ENCODE measurements at places on chromosomes 1 and 21.

DNA sequence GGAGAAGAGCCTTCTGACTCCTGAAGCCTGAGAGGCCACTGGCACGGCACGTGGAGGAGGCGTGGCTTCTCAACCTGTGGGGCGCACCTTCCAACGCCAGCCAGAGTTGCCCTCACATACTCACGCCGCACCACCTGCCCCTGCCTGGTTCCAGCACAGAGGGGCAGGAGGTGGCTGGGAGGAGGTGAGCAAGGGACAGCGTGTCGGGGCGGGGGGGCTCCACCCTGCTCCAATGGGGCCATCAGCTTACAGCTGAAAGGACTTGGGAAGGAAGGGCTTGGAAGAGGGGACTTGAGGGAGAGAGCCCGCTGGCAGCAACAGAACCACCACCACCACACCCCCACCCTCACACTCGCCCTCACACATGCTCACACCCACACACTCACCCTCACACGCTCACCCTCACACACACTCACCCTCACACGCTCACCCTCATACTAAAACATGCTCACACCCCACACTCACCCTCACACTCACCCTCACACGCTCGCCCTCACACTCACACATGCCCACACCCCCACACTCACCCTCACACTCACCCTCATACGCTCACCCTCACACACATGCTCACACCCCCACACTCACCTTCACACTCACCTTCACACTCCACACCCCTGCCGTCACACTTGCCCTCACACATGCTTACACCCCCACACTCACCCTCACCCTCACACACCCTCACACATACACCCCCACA, 41.6 kb upstream of the EDN2 start:
- no peak for DNase-seq

DNA sequence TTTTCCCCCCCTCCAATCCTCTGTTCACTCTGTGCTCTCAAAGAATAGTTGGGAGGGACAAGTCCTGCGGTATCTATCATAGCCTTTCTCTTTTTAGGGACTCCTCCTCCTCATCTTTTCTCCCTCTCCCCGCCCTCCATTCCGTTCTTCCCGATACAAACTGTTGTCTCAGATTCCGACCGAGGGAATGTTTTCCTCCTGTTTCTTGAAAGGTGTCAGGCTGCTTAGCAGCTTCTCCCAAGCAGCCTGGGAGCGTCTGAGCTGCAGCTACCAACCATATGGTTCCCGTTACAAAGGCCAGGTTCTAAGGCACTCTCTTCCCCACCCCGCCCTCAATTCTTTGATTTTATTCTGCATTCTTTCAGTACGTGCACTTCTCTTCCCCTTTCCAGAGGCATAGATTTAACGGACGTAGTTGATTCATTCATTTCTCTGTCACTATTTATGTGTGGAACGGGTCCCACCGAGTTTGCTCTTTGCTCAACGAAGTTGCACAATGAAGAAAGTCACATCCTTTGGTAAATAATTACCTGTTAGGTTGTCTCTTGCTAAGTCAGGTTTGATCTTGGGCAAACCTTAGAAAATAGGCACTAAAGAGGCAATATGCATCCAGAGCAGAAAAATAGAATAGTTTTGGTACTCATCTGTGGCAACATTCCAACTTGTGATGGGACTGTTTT, 2.8 kb downstream of the ADGRL2 start:
- no peak for DNase-seq

GRCh38 chr1:55320891-55321290, 105.7 kb upstream of the USP24 start:
- DNase-seq, result no peak

DNA sequence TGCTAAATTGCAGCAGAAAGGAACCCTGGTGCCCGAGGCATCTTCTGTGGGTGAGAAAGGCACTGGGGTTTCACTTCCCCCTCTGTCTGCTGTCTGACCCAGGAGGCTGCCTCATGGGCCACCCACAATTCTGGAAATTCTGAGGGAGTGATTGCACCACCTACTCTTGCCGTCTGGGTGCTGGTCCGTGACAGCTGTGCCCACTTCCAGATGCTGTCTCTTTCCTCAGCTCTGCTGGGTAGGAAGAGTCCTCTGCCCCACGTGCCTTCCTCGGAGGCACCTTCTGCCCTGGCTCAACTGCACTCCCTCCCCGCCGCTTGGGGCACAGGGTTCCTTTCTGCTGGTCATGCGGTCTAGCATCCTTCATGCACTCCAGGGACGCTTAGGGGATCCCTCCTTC, 96.3 kb downstream of the ARHGEF10L start:
- no peak for DNase-seq

- no peak for DNase-seq
These were observed 40.6 kb upstream of the GPR153 start for GRCh38 chr1:6301526-6301925.

- DNase-seq, result no peak
These were observed 28.7 kb upstream of the HMGN1 start for GRCh38 chr21:39377444-39378050.

DNA sequence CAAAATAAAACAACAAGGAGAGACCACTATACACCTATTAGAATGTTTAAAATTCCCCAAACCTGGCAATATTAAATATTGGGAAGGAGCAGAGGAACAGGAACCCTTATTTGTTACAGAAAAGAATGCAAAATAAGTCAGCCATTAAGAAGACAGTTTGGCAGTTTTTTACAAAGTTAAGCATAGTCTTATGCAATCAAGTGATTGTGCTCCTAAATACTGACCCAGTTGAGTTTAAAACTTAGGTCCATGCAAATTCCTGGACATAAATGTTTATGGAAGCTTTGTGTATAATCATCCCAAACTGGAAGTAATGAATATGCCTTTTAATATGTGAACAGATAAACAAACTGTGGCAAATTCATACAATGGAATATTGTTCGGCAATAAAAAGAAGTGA, 72.9 kb upstream of the RGS4 start:
- no peak for DNase-seq

DNA sequence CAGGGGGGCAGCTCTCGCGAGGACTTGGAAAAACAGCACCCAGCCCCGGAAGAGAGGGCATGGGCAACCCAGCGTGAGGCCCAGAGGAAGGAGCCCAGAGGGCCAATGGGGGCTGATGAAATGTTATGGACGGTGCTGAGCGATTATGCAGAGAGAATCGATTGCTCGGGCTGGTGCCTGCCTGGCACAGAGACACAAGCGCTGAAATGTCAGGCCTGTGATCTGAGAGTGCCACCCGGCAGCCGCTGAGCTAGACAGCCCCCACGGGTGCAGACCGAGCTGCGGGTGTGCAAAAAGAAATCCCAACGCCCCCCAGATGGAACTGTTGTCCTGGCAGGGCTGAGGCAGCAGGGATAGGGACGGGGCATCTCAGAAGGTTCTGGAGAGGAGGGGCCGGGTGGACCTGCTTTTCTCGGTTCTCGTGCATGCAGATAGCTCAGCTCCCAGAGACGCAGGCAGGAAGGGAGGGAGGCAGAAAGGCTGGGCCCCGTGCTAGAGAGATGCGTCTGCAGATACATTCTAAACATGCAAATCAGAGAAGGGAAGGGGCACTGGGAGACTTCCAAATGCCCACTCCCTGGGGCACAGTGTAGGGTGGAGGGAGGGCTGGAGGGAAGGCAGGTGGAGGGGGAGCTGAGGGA, 41.5 kb downstream of the TAS1R2 start:
- DNase-seq, result no peak

DNA sequence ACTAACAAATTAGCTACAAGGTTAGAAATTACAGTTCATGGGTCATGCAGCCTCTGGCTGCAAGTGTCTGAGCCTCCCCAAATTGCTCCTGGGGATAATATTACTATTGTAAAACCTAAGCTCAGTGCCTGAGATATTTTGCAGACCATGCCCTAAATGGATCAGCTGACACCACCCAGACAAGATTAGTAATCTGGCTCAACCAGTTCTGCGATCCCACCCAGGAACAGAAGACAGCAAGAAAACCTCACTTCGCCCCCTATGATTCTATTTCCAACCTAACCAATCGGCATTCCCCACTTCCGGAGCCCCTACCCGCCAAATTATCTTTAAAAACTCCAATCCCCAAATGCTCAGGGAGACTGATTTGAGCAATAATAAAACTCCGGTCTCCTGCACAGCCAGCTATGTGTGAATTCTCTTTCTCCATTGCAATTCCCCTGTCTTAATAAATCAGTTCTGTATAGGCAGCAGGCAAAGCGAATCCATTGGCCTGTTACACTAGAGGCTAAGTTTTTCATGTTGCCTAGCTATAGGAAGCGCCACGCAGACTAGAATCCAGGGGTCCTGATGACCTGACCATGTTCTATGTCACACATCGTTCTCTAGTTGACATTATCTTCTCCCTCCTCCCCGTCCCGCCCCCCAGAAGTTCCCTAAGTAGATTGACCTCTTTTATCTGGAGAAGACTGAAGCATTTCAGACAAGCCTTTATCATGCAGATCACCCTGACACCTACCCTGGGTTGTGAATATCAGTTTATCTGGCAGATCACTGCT, 22.4 kb upstream of the ZFYVE9 start:
- DNase-seq, result no peak

GRCh38 chr1:20658166-20658915, 2.8 kb downstream of the DDOST start:
- no peak for DNase-seq

DNA sequence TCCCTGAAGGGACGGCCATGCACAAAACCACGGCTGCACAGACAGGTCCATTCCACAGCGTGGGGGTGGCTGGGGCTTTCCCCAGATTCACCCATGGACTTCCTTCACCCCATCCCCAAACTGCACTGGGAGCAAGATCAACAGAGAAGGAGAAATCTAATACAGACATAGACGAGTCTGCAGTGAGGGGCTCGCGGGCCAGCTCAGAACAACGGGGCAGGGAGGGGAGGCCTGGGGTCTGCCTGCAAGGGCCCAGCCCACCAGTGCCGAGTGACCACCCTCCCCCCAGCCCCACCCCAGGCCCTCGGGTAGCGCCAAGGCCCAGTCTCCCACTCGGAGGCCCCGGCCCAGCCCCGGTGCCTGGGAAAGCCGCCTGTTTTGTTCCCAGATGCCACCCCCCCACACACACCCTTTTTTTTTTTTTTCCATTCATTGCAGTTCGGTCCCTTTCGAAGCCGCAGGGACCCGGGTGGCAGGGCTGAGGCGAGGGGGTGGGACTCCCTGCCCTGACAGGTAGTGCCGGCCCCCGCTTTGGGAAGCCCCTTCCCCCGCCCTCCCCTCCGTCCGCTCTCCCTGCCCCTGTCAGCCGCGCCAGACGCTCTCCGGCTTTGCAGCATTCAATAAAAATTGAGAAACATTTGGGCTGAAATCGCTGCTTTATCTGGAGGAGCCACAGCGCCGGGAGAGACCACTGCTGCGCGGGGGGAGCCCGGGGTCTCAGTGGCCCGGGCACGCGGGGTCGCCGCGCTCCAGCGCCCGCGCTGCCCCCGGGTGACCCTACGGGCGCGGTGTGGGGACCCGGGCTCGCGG, 543 bp upstream of the EPHB2 start:
- DNase-seq, result no peak

- DNase-seq, result no peak
These were observed 71.9 kb upstream of the GOLT1A start for GRCh38 chr1:204285436-204286305.

- DNase-seq, result no peak
These were observed 794.2 kb upstream of the ADGRL2 start for GRCh38 chr1:81006502-81006901.

- DNase-seq, result no peak
These were observed 355.0 kb upstream of the DUSP10 start for GRCh38 chr1:222096883-222097282.

GRCh38 chr1:67174716-67175284, 8.5 kb downstream of the IL23R start:
- no peak for DNase-seq

DNA sequence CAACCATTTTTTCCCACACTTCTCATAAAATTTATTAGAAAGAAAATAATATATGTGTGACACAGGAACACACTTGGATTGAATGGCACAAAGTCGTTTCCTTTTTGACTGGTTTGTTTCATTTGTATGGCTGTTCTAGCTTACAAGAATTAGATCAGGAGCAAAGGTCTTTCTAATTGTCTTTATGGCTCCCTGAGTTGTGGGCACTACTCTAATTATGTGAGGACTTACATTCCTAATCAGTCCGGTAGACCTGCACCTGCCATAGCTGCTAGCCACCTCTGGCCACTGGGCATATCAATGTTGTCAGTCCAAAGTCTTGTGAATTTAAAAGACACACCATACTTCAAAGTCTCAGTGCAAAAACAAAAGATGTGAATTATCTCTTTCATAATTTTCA, 346.7 kb downstream of the NTNG1 start:
- DNase-seq, result no peak

DNA sequence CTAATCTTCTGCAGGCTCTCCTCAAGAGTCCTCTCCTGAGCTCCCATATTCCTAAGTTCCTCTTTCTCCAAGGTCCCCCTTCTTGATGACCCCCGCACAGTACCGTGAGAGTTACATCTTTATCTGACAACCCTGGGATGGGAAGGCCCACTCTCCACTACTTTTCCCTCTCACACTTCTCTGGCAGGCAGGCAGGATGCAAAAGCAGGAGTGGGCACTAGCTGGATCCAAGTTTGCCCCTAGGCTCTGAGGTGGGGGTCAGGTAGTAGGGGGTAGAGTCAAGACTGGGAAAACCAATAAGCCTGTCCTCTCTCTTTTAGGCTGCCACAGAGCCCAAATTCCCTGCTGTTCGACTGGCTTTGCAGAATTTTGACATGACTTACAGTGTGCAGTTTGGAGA, 3.9 kb downstream of the NSUN4 start:
- DNase-seq, result no peak

DNA sequence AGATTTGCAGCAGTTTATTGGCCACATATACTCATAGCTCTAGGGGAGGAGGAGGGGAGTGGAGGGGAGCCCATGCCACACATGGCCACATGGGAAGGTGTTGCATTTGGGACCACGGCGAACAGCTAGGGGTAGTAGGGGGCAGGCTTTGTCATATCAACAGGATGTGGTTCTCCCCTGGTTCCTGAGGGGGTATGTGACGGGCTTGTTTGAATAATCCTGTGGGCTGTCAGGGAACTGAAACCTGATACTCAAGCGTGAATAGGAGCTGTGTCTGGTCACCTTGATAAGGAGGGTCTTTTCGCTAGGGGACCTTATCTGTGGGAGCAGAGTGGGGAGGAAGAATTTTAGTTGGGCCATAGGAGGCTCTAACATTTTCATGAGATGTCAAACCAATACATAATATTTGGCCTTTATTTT, 264.7 kb downstream of the CTH start:
- DNase-seq, result no peak

DNA sequence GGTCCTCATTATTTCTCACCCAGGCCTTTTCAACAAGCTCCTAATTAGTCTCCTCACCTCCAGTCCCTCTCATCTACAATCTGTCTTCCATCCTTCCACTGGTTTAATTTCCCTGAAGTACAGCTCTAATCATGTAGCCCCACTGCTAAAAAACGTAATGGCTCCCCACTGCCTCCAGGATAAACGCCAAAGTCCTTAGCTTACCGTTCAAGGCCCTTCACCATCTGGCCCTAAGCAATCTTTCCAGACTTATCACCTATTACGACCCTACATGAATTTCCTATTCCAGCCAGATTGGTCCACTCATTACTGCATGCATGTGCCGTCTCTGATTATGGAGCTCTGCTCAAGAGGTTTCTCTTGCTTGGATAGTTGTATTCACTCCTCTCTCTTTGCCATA, 83.1 kb upstream of the DAB1 start:
- DNase-seq, result no peak

- no peak for DNase-seq
These were observed 34.4 kb upstream of the OLIG2 start for GRCh38 chr21:32991361-32991760.

- DNase-seq, result no peak
These were observed 195.5 kb downstream of the KCNH1 start for GRCh38 chr1:210938416-210938925.
